M059J (cell line): ENCODE measurements at places on chromosomes 13 and 19. TPM values are rescaled to one million over a fixed set of nuclear protein-coding genes. Genes with fewer than 3 reads are reported as not detected.

The CYP4F12 gene
- total RNA-seq: not detected in 2 replicates

The DAND5 gene
- 0.62 TPM in 1 of 2 replicates, not detected in the other for total RNA-seq

The RAB3A gene
- total RNA-seq: 3.4 and 5.6 TPM in 2 replicates

The ZNF296 gene
- not detected in 2 replicates for total RNA-seq

The CAPN12 gene
- 1.0 TPM in 2 replicates for total RNA-seq

The PRR20B gene
- not detected in 2 replicates for total RNA-seq

The RSPH6A gene
- not detected in 2 replicates for total RNA-seq

The CD79A gene
- total RNA-seq: 0.12 TPM in 1 of 2 replicates, not detected in the other

The QPCTL gene
- 12.8 and 25.3 TPM in 2 replicates for total RNA-seq

The GADD45B gene
- 38.8 and 54.0 TPM in 2 replicates for total RNA-seq

The FARP1 gene
- total RNA-seq: 13.0 and 13.3 TPM in 2 replicates

The RXFP2 gene
- total RNA-seq: 0.07 TPM in 1 of 2 replicates, not detected in the other

The NACC1 gene
- 48.1 and 126 TPM in 2 replicates for total RNA-seq

The OR10H1 gene
- not detected in 2 replicates for total RNA-seq

The FKBP8 gene
- total RNA-seq: 209 and 297 TPM in 2 replicates

The CCL25 gene
- total RNA-seq: not detected in 2 replicates

The ERICH6B gene
- total RNA-seq: not detected in 2 replicates

The PINLYP gene
- 0.91 and 2.5 TPM in 2 replicates for total RNA-seq

The ZNF536 gene
- total RNA-seq: not detected in 2 replicates

The FCAR gene
- total RNA-seq: not detected in 2 replicates

The SOX1 gene
- total RNA-seq: not detected in 2 replicates

The ACP5 gene
- 0.39 and 0.76 TPM in 2 replicates for total RNA-seq

The ZNF155 gene
- total RNA-seq: 6.1 and 10.2 TPM in 2 replicates

The CLEC4M gene
- total RNA-seq: not detected in 2 replicates

The OR7C1 gene
- total RNA-seq: 0.02 TPM in 1 of 2 replicates, not detected in the other

The MUC16 gene
- not detected in 2 replicates for total RNA-seq

The TSHZ3 gene
- 0.22 and 0.64 TPM in 2 replicates for total RNA-seq

The VWA8 gene
- 5.2 and 10.4 TPM in 2 replicates for total RNA-seq

The SBSN gene
- total RNA-seq: 0.25 and 0.49 TPM in 2 replicates

The LGALS13 gene
- not detected in 2 replicates for total RNA-seq

The TTC9B gene
- total RNA-seq: not detected in 2 replicates

The LYPD3 gene
- total RNA-seq: 0.27 and 0.34 TPM in 2 replicates

The BLVRB gene
- total RNA-seq: 109 and 135 TPM in 2 replicates

The CATSPERD gene
- not detected in 2 replicates for total RNA-seq

The ANGPTL8 gene
- not detected in 2 replicates for total RNA-seq

The CGB3 gene
- 1.7 and 7.0 TPM in 2 replicates for total RNA-seq

The SLC1A6 gene
- total RNA-seq: not detected in 2 replicates

The KCNRG gene
- total RNA-seq: 0.17 and 1.4 TPM in 2 replicates

The NLRP11 gene
- total RNA-seq: 2.4 and 4.4 TPM in 2 replicates

The PGLYRP1 gene
- total RNA-seq: not detected in 2 replicates

The ZNF534 gene
- total RNA-seq: not detected in 2 replicates

The SH2D3A gene
- total RNA-seq: not detected in 2 replicates

The ANKRD24 gene
- 0.12 and 0.20 TPM in 2 replicates for total RNA-seq

The SGCG gene
- total RNA-seq: not detected in 2 replicates
